ENCODE measurements at places on chromosomes 13 and 19. TPM values are rescaled to one million over a fixed set of nuclear protein-coding genes. Genes with fewer than 3 reads are reported as not detected.

RDH8 gene
- not detected for total RNA-seq

TTC9B gene
- not detected for total RNA-seq

- no peak overlapping the region for H3K4me3 ChIP-seq
- peaks cover 2% of the 10 kb centered on the region for H3K36me3 ChIP-seq
- H3K4me1 ChIP-seq = no peaks in the 10 kb centered on the region
- no peak overlapping the region for H3K27ac ChIP-seq
- H3K27me3 ChIP-seq = no peaks in the 10 kb centered on the region
These were observed 8.4 kb upstream of the KLK14 start for GRCh38 chr19:51091126-51091525.

DNA sequence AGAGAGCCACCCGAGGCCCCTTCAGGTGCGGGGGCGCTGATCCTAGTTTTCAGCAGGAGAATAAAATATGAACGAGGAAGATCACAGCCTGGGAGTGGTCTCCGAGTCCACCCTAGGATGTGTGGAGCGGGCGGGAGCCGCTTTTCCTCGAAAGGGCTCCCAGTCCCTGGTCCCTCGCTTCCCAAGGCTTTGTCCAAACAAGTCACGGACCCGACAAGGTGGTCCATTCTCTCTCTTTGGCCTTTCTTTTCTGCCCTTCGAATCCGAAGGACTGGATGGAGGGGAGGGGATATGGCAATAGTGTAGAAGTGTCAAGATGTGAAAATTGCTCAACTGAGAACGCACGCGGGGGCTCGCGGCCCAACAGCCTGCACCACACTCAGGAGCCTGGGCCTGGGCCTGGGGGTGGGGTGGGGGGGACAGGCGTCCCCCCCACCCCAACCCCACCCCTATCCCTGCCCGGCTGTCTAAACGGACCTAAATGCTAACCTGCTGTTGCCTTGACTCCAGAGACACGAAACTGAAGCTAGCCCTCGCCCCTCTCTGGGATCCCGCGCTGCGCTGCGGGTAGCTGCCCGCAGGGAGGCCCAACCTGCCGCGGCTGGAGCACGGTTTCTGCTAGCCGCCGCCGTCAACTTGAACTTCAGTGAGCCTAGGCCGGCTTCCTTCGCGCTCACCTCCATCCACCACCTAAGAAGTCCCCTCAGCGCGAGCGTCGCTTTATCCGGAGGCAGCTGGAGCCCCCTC is 7.1 kb downstream of the ZIC2 start:
- no peak for DNase-seq
- peaks cover 22% of the 10 kb centered on the region for H3K4me1 ChIP-seq
- no peak overlapping the region for H3K27ac ChIP-seq
- peaks cover 9% of the 10 kb centered on the region for H3K36me3 ChIP-seq

LILRA5 gene
- total RNA-seq = not detected

DNA sequence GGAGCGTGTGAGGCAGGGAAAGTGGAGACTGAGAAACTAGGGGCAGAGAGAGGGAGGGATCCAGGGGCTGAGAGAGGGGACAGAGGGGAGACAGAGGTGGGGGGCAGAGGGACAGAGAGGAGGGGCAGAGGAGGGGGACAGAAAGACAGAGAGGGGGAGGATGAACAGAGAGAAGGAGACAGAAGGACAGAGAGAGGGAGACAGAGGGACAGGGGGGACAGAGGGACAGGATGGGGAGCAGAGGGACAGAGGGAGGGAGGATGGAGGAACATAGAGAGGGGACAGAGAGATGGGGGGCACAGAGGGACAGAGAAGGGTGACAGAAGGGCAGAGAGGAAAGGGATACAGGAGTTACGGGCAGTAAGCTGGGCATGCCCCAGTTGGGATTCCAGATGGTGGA is 14.7 kb upstream of the NANOS2 start:
- H3K4me1 ChIP-seq = peaks cover 14% of the 10 kb centered on the region
- H3K4me3 ChIP-seq = no peak overlapping the region

DNA sequence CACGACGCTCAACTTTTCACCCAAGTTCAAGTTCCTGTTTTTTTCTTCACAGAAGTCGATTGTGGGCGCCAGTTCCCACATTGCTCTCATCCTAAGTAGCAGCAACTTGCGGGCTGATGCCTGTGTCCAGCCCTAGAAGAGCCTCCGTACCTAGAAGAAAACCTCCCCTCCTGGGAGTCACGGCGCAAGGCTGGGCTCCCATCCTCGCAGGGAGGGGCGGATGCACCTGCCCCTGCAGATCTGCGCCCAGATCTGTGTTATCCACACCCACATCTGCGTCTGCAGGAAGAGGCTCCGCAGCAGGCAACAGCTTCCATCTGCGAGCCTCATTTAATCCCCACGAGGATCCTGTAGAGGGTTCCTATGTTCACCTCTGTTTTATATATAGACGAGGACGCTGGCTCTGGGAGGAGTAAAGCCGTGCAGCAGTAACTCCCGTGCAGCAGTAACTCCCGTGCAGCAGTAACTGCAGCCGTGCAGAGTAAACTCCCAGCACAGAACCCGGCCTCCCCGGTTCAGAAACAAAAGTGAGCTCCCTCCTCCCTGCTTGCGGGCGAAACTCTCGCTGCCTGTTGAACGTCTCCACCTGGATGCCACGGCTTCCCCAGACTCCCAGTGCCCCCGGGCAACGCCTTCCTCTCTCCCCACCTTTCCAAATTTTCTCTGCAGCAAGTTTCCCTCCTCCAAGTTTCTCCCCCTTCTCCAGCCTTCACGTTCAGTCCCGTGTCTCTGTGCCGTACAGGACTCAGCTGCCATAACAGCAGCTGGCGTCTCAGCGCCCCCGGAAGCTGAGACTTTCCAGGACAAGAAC is 23.5 kb upstream of the LAIR1 start:
- H3K36me3 ChIP-seq = peaks cover 2% of the 10 kb centered on the region
- H3K4me3 ChIP-seq = peak overlapping the region; percentile 87
- H3K27ac ChIP-seq = peak overlapping the region; percentile 62
- H3K27me3 ChIP-seq = peaks cover 24% of the 10 kb centered on the region

DNA sequence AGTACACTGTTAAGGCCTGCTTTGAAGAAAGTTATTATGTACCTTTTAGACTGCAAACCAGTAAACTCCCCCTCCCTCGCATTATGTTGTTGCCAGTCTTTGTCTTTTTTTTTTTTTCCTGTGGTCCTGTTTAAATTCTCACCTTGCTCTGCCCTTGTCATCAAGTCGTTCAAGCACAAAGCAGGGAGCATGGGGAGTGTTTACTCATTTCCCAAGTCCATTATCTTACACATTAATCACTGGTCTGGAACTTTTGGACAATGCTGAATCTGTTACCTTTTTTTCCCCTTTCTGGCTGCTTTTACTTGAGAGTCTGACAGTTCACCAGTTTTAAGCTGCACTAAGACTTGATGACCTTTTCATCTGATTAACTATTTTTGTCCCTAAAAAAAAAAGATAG is 108.2 kb downstream of the DACH1 start:
- no peak for DNase-seq
- H3K4me3 ChIP-seq = no peak overlapping the region
- H3K27me3 ChIP-seq = no peaks in the 10 kb centered on the region
- no peak overlapping the region for H3K27ac ChIP-seq
- no peaks in the 10 kb centered on the region for H3K36me3 ChIP-seq

- H3K4me3 ChIP-seq = no peak overlapping the region
- no peaks in the 10 kb centered on the region for H3K36me3 ChIP-seq
- H3K27me3 ChIP-seq = no peaks in the 10 kb centered on the region
These were observed 109.1 kb downstream of the KCTD12 start for GRCh38 chr13:76777096-76777495.

DNA sequence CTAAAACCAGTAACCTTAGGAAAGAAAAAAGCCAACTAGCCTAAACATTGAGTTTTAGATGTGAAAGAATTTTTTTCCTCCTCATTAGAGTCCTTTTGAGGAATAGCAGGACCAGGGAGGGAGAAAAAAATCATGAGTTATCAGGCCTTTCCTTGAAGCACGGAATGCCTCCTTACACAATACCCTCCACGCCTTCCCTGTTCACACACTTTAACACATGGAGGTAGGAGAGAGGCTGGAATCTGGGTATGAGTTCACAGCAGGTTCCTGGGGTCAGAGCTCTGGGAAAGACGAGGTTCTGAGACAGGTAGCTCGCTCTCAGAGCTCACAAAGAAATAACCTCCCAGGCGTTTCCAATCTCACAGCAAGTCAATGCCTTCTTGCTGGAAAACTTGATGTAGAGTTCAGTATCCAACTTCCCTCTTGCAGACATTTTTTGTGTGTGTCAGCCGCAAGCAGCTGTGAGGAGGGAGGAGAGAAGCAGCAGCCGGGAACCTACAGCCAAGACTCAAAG is 716 bp downstream of the ZNF573 start:
- H3K36me3 ChIP-seq = peaks cover 27% of the 10 kb centered on the region
- no peaks in the 10 kb centered on the region for H3K27me3 ChIP-seq
- peaks cover 11% of the 10 kb centered on the region for H3K4me1 ChIP-seq

Measured in activated CD4-positive, alpha-beta T cell treated with anti-CD3 and anti-CD28 coated beads, Interleukin-2, amount 10 ng/mL, durations not matched to agents 24 days and 14 days (primary cell).